ENCODE measurements at places on chromosomes 3 and 15.

DNA sequence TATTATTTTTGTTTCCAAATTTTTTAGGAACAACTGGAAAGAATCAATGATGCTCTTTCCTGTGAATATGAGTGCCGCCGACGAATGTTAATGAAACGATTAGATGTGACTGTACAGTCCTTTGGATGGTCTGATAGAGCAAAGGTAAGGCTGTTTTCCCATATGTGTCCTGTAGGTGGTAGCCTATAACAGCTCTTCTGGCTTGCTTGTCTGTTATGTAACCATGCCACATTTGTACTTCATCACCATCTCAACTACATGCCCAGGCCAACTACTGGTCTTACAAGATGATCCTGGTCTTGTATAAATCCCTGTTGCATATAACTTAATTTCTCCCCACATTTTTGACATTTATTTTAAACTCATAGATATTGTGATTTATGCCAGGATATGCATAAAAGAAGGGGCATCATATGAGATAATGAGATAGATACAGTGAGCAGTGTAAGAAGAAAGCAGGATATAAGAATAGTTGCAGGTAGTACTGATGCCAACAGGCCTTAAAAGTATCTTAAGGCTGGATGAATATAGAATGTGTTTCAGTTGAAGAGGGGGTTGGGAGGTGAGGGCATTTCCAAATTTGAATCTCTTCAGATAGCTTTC is 20.3 kb downstream of the FAM98B start:
- peak; percentile 66 for DNase-seq

GRCh38 chr3:46845397-46845859 is 17.8 kb downstream of the MYL3 start:
- DNase-seq = peak; percentile 5

DNA sequence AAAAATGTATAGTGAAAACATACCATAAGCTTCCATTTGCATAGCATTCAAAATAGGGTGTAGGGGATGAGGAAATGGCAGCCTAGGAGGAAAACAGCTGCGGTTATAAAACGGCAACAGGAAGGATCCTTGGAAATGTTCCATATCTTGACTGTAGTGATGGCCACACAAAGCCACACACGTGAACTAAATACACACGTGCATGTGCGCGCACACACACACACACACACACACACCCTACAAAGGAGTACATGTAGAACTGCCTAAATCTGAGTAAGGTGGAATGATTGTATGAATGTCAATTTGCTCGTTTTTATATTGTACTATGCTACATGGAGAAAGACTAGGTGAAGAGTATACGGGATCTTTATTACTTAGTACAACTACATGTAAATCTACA is 3.9 kb upstream of the IREB2 start:
- DNase-seq = peak; percentile 46

- peak; percentile 92 for DNase-seq
These were observed 46.6 kb upstream of the ATP2B2 start for GRCh38 chr3:10551821-10552630.

DNA sequence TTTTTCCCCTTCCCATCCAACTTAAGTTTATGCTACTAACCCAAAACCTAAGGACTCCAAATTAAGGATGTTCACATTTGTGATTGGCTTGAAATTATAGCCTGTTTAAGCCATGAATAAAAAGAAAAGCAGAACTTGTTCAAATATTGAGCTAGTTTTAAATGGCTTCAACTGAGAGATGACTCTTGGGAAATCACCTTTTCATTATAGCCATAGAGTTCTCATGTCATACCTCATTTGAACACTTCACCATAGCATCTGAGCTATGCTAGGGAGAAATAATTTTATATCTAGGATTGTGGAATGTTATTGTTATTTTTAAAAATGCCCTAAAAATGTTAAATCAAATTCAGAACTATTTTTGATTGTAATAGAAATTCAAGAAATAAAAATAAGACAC is 409.2 kb upstream of the RARB start:
- no peak for DNase-seq

GRCh38 chr15:85727068-85727467 is 67.7 kb downstream of the KLHL25 start:
- no peak for DNase-seq

- DNase-seq = no peak
These were observed 114.9 kb downstream of the PLD1 start for GRCh38 chr3:171695426-171695825.

DNA sequence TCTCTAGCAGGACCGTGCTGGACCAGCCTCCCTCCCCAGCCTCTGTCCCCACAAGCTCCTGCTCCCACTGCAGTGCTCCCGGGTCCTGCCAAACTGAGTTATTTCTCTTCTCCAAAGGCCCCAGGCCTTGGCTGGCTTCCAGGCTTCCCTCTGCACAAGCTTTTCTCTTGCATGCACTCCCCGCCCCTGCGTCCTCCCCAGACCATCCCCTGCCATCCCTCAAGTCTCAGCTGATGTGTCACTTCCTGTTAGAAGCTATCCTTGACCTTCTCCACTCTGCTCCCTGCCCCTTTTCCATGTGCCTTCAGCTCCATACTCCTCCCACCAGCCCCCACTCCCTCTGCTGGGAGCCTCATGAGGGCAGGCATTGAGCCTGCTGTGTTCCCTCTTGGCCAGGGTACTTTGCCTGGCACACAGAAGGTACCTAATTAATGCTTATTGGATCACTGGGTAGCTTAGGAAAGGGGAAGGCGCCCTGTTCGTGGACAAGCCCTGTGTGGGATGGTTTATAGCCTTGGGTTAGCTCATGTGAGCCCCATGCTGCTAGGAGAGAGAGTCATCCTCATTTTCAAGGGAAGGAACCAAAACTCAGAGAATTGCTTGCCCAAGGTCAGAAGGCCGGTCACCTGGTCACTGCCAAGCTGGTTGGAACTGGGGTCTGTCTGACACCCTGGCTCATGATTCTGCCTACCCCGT is 56.4 kb downstream of the FEM1B start:
- no peak for DNase-seq

DNA sequence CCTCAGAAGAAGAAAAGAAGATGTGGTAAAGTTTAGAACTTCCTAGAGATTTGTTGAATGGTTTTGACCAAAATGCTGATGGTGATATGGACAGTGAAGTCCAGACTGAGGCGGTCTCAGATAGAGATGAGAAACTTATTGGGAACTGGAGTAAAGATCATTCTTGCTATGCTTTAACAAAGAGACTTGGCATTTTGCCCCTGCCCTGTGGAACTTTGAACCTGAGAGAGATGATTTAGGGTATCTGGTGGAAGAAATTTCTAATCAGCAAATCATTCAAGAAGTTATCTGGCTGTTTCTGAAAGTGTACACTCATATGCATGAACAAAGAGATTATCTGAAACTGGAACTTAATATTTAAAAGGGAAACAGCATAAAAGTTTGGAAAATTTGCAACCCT is 505.2 kb downstream of the NSUN3 start:
- no peak for DNase-seq

DNA sequence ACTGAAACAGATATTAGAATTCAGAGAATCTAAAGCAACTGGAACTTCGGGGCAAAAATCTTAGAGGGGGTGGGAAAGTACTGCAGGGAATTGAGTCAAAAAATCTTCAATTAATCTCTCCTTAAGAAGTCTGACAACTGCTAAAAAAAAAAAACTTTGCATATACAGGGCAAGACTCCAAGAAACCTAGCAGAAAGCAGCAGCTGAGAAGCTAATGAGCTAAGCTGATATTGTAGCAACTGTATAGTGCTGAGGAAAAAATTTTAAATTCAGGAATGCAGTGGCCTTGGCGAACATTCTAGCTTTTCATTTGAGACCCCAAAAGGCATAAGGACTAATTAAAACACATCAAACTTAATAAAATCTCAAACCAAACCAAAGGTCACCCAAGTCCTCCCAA is 113.6 kb downstream of the SCAPER start:
- no peak for DNase-seq

- DNase-seq = no peak
These were observed 621.7 kb upstream of the AGTR1 start for GRCh38 chr3:148075771-148076716.

DNA sequence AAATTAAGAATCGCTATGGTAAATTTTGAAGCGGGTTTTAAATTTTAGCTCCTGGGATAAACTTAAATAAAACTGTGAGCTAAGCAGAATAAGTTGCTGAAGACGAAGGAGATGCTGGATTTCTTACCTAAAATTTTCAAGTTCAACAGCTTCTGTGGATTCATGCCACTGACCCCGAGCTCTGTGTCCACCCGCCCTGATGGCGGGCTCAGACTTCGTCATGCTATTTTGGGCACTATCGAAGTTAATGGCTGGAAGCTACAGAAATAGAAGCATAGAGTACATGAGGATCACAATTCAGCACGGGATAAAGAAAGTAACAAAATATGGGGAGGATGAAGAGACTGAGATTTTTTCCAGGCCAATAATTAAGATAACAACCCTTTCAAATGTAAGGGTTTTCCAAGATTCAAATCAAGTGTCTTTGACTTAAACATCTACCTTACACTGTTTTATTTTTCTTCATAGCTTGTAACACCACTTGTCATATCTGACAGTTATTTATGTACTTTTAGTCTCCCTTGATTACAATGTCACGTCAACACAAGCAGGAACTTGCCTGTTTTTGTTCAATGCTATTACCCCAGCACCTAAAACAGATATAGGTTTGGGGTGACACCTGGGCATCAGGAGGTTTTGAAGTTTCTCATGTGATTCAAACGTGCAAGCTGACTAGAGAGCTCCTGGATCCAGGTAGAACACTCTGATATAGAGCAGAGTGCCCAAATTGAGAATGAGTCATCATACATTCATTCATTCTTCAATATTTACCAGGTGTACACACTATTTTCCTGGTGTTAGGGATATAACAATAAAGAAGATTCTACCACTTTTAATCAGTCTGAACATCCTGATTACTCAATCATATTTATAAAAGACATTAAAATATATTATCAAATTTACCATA is 23.0 kb downstream of the NEK10 start:
- no peak for DNase-seq

DNA sequence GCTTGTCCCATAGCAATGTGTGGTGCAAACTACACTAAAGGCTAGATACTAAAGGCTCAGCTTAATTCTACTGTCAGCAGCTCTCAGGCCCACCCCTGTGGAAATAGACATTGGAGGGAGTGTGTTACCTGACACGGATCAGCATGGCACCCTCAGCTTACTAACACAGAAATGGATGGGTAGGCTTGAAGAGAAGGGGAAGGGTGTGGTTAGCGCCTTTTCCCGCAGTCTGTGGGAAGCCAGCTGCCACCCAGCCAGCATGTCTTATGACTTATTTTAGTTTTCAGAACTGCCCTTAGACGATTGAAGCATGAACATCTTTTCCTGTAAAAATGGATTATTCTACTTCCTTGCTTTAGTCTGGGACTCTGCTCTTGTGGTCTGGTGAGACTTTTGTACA is 25.8 kb upstream of the ADPGK start:
- no peak for DNase-seq

GRCh38 chr15:84600331-84600686 is 500 bp upstream of the ZSCAN2 start:
- DNase-seq = peak; percentile 90

- no peak for DNase-seq
These were observed 20.8 kb downstream of the FEM1B start for GRCh38 chr15:68298336-68298735.

DNA sequence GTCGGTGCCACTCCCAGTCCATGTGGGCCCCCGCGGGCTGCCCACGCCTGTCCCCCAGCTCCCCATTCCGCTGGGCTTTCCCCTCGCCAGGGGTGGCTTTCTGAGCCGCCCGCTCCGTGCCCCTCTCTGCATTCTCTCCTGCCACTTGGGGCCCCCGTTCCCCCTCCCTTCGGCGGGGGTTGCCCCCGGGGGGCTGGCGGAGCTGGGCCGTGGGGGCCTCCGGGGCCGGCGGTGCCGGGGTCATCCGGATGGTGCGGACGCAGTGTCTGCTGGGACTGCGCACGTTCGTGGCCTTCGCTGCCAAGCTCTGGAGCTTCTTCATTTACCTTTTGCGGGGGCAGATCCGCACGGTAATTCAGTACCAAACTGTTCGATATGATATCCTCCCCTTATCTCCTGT is 46.5 kb downstream of the GRAMD1C start:
- no peak for DNase-seq

- DNase-seq = no peak
These were observed 299.3 kb upstream of the LYSMD4 start for GRCh38 chr15:100032358-100033085.
